Right lobe of liver (tissue), 6 donors: ENCODE measurements at places on chromosomes 2 and 18. TPM values are rescaled to one million over a fixed set of nuclear protein-coding genes. Genes with fewer than 3 reads are reported as not detected.

The BOLL gene
- not detected for total RNA-seq

The LYG2 gene
- not detected for total RNA-seq

GRCh38 chr2:224666951-224667553 lies 49.1 kb downstream of the CCDC195 start:
- no peak for DNase-seq

The CDCA7 gene
- total RNA-seq, result not detected

DNA sequence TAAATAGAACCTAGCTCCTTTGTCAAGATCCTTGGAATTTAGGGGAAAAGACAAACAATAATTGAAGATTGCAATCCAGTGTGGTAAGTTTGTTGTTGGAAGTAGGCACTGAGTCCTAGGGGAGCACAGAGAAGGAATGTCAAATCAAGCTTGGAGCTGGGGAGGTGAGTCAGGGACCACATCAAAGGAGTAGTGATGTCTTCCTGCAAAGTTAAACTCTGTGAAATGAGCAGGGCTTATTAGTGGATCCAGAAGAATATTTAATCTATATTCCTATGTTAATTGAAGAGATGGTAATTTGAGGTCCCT lies 41.7 kb upstream of the NABP1 start:
- no peak for DNase-seq

The SETBP1 gene
- total RNA-seq, result 14.3 TPM

The LAMA1 gene
- total RNA-seq, result 0.56 TPM

The SERPINB7 gene
- total RNA-seq, result not detected

DNA sequence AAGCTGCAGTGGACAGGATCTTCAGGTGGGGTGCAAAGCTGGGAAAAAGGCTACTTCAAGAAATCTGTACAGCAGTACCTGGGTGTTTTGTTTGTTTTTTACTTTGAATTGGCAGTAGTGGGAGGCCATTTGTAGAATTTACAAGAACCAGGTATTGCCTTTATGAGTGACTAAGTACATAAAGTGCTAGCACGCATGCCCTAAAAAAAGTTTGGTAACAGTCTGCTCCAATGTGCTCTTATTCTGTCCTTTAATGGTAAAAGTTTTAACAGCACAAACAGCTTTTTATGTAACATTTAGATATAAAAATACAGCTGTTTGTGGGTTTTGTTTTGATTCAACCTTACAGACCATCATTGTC lies 17.2 kb downstream of the REV1 start:
- DNase-seq, result no peak

DNA sequence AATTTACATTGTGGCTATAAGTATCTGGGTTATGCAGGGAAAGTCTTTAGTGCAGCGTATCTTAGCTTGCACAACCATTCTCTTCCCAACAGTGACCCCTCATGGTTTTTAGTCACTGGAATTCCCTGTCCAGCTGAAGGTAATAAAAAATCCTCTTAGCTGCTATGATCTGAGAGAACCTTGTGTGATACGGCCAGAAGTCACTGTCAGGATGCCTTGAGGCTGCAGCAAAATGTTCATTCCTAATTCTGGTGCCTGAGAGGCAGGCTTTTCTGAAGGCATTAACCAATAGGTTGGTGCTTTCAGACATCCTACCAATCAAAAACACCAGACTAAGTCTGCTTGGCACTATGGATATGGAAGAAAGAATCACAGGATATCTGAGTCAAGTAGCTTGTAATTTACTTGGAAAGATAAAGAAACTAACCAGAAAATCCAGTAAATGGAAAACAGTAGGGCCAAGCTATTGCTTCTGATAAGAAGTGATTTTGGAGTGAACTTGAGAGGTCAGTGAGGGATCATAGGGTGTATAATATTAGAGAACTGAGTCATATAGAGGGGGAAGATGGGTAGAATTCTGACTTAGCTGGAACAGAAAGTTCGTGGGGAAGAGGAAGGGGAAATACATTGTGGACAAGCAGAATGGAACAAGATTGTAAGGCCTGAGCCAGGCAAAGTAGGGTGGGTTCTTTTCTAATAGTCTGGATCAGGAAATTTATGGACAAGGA lies 89.0 kb upstream of the SLC14A2 start:
- no peak for DNase-seq

The CROCC2 gene
- total RNA-seq, result 0.13 TPM

DNA sequence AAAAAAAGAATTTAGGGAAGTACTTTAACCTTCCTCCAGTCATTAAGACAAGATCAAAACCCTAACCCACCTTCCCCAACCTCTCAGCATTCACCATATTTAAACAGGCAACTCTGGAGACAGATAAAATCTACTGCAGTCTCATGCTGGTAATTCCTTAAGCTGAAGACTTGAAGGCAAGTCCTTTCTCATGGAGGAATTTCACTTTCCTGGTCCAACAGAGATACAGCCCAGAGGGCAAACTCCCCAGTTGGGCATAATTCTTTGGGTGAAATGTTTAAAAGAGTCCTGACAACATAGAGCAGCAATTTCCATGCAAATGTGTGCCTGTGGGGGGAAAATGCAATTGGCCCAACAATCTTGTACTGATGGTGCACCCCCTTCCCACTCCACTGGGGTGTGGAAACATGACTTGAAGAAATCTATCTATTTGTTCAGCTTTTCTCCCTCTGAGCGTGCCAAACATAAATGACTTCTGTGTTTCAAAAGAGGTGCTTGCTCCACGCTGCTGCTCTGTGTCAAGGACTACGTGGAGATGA lies 131.8 kb upstream of the HNRNPA3 start:
- no peak for DNase-seq

DNA sequence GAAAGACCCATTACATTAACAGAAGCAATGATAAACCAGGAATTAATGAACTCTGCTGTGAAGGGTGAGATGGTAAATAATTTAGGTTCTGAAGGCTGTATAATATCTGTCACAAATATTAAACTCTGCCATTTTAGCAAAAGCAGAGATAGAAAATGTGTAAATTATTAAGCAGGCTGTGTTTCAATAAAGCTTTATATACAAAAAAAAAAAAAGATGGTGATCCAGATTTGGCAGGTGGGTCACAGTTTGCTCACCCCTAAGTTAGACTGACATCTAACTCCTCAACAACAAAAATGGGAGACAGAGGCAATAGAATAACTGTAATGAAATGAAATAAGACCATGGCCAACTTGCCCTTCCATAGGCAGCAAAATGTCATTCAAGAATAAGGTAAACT lies 157.3 kb upstream of the FANCL start:
- no peak for DNase-seq

DNA sequence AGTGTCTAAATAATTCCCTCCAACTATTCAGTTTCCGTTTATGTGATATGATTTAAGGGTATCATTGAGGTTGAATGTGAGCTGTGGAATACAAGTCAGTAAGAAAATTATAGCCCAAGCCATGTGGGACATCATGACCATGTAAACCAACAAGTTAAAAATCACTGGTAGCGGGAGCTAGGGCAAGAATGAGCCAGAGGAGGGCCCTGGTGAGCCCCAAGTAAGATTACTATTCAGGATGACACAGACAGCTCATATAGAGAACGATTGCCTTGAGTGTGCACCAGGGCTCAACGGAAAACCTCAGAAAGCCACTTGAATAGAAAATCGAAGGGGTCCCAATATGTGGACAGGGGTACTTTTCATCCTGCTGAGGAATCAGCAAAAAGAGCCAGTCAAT lies 87.8 kb upstream of the RBMS1 start:
- no peak for DNase-seq

The PRKAG3 gene
- not detected for total RNA-seq

The MFSD6 gene
- 14.8 TPM for total RNA-seq

DNA sequence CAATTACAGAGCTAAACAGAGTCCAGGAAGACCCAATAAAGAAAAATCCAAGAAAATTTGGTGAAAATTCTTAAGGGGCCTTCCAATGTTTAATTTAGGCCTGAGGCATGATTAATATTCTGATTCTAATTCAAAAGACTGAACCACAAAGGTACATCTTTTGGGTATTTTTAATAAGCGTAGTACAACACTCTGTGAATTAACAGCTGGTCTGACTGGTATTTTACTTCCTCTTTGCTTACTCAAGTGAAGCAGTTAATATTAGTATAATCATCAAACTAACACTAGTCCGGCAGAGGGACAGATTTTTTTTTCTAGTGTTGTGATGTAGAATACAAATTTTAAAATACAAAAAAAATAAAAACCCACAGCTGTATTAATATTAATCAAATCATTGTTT lies 652.9 kb downstream of the NR4A2 start:
- DNase-seq, result no peak

DNA sequence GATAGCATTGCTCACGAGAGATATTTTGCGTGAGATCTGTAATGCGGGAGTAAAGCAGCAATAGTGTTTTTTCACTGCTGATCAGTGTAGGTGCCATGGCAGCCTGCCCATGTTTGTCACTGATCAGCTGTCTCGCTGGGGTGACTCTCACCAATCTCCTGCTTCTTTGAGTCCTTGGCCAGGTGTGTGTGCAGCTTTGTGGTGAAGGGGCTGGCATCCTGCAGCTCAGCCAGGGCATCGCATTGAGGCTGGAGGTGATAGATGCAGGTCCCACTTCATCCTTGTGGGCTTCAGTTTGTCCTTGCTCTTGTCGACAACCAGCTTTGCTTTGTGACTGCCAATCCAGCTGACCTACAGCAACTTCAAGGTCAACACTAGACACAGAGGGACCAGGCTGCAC lies 258.3 kb upstream of the CXCR4 start:
- DNase-seq, result no peak

DNA sequence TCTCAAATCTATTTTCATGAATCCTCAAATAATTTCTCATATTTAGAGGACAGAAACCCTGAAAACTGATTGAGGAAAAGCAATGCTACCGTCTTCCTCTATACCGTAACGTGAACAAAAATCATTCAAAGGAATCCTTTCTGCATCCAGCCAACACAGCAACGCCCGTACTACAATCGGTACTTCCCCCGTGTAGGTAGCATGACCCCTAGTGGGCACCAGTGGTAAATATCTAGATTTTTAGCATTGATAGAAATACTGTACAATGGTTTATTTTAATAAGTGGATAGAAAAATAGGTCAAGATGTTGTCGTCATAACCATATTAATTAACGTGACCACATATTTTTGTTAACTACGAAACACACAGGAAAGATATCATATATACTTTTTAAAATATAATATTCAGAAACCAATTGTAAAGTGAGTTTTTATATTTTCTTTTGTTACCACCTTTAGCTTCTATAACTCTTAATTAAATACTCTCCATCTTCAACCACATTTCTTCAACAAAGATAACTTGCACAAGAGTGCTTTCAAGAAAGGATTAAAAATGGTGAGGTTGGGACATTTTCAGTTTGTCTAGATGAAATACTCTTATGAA lies 194.1 kb downstream of the SS18 start:
- DNase-seq, result no peak

GRCh38 chr2:196750291-196750923 lies 49.1 kb downstream of the GTF3C3 start:
- no peak for DNase-seq

GRCh38 chr2:8679827-8680731 lies 1.8 kb upstream of the ID2 start:
- DNase-seq, result peak; percentile 95

DNA sequence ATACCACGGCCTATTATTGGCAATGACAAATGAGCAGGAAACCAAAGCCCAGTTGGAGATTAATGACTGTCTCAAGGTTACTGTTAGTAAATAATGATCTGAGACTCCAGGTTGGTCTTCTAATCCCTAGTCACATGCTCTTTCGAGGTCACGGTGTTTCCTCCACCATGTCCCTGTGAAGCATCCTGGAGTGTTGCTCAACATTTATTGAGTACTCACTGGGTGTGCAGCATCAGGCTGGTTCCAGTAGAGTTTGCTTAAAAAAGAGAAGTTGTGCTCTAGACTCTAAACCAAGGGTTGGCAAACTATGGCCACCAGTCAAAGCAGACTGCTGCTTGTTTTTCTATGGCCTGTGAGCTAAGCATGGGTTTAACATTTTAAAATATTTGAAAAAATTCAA lies 263.8 kb upstream of the ATP5MC3 start:
- DNase-seq, result no peak

- DNase-seq, result no peak
Measured at GRCh38 chr18:58496937-58497336, 132.0 kb downstream of the ALPK2 start.

GRCh38 chr2:196601430-196602306 lies 37.8 kb upstream of the CCDC150 start:
- DNase-seq, result no peak

The ZAP70 gene
- total RNA-seq, result 2.0 TPM

The DTNB gene
- total RNA-seq, result 9.5 TPM

The LOXL3 gene
- total RNA-seq, result 1.2 TPM

The XDH gene
- total RNA-seq, result 27.2 TPM

DNA sequence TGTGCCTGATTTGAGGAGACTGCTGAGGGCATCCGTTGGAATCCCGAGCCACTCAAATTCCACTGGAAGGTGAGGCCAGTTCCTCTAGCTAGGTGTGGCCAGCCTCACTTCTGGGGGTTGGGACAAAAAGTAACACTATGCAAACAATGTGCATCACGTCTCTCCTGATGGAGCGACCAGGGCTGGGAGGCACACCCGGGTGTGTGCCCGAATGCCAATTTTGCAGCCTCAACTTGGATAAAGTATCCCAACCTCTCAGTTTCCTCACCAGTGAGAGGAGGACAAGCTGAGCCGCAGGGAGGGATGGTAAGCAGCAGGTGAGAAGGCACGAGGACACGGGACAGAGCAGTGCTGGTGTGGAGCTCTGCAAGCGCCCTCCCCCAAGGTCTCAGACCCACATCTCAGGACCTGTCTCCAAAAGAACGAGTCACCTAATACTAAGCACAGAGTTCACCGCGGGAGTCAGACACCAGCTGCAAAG lies 218.3 kb downstream of the HAUS1 start:
- DNase-seq, result no peak

GRCh38 chr2:120776649-120777048 lies 41.0 kb downstream of the GLI2 start:
- DNase-seq, result no peak

The HRH4 gene
- 0.13 TPM for total RNA-seq

The VRK2 gene
- 10.9 TPM for total RNA-seq

DNA sequence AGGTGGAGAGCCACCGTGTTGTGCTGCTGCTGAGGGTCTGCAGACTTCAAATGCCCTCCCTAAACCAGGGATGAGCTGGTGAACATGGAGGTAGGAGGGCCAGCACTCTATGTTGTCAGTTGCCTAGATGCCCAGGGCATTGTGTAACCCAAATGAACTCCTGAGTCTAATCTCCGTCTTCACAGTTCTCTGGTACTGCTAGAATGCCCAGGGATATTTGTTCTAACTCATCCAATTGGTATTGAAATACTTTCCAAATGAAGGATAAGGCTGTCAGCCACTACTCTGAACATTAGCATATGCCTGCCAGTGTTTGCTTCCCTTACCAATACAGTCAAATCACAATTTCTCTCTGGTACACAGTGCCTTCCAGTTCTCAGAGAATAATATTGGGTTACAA lies 492.6 kb downstream of the SLC4A3 start:
- no peak for DNase-seq

GRCh38 chr18:75408554-75409506 lies 18.7 kb downstream of the SMIM21 start:
- no peak for DNase-seq

The SERPINB2 gene
- total RNA-seq, result not detected

The DUSP11 gene
- total RNA-seq, result 12.7 TPM

The KCNE4 gene
- total RNA-seq, result 0.32 TPM

The DDX1 gene
- total RNA-seq, result 29.7 TPM

DNA sequence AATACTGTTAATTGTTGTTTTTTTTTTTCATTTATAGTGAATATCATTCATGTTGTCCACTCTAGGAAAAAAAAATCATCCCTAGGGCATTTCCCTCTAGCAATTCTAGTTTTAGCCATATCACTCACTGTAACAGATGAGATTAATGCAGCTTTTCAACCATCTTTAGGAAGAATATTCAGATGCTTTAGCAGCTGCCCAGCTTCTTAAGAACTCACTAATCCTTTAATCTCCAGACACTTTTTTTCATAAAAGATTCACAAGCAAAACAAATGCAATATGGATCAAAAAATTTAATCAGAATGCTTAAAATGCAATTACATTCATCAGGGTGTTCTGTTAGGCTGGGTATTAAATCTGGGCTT lies 692.6 kb downstream of the ERBB4 start:
- DNase-seq, result no peak
